ENCODE measurements at places on chromosomes 3 and 15.

GRCh38 chr3:130733236-130733875, 13.3 kb downstream of the PIK3R4 start:
- H3K4me3 ChIP-seq, result no peak overlapping the region
- DNase-seq, result no peak
- peaks cover 5% of the 10 kb centered on the region for H3K36me3 ChIP-seq
- H3K4me1 ChIP-seq, result no peaks in the 10 kb centered on the region

DNA sequence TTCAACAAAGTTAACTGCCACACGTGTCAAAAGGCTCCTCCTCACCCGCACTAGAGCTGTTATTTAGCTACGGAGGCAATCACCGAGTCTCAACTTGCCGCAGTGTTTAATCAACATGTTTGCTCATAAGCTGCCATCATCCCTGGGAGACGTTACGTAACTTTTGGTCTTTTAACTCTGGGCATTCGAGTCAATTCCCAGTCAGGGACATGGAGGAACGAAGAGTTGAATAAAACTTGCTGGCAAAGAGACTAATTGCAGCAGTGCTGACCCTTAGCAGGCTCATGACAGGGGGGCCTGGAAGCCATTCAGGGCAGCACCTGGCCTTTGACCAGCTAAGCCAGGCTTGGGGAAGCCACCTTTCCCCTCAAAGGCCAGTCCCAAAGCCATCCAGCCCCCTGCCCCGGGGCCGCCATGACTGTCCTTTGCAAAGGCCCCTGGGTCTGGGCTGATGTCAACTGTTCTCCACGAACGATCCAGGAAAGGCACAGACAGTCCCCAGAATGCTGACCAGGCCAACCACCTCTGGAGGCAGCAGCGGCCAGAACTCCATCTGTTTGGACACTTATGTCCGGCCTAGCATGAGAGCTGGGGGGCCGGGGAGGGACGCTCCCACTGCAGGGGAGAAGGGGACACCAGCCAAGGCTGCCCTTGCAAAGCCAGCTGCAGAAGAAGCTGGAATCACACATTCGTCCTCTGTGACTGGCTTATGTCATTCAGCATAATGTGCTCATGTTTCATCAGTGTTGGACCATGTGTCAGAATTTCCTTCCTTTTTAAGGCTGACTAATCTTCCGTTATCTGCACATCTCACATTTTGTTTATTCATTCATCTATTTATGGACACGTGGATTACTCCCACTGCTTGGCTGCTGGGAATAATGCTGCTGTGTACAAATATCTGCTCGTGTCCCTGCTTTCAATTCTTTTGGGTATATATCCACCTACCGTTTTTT, 43.7 kb downstream of the PCSK6 start:
- no peaks in the 10 kb centered on the region for H3K27me3 ChIP-seq
- DNase-seq, result no peak
- H3K36me3 ChIP-seq, result no peaks in the 10 kb centered on the region
- no peak overlapping the region for H3K4me3 ChIP-seq

- H3K4me3 ChIP-seq, result no peak overlapping the region
- no peaks in the 10 kb centered on the region for H3K36me3 ChIP-seq
- H3K27me3 ChIP-seq, result no peaks in the 10 kb centered on the region
These were observed 24.1 kb downstream of the FBLN2 start for GRCh38 chr3:13572926-13573623.

DNA sequence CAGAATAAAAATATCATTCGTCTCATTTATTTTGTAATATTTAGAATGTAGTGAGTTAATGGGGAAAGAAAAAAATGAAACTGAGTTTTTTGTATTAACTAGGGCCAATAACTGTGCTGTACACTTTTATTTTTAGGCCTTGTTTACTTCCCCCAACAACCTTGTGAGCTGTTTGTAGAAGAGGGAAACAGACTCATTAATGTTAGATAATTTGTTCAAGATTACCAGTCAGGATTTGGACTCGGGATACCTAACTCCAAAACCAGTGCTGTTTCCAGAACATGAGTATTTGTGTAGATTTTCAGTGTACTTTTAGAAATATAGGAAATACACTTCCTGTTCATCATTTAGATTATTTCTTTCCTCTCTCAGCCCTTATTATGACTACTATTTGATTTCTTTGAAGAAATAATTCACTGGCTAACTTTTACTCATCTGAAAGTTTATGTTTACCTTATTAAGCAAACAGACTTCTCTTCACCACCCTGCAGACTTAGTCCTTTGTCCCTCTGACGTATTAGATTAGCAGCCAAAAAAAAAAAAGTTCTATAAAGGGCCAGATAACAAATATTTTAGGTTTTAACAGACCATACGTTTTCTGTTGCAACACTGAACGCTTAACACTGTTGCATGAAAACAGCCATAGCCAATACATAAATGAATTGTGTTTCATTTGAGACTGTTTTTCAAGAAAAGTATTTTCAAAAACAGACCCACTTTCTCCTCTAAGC, 192.5 kb upstream of the CGNL1 start:
- peaks cover 6% of the 10 kb centered on the region for H3K4me1 ChIP-seq
- no peaks in the 10 kb centered on the region for H3K27me3 ChIP-seq
- no peak for DNase-seq
- H3K36me3 ChIP-seq, result no peaks in the 10 kb centered on the region
- no peak overlapping the region for H3K4me3 ChIP-seq

DNA sequence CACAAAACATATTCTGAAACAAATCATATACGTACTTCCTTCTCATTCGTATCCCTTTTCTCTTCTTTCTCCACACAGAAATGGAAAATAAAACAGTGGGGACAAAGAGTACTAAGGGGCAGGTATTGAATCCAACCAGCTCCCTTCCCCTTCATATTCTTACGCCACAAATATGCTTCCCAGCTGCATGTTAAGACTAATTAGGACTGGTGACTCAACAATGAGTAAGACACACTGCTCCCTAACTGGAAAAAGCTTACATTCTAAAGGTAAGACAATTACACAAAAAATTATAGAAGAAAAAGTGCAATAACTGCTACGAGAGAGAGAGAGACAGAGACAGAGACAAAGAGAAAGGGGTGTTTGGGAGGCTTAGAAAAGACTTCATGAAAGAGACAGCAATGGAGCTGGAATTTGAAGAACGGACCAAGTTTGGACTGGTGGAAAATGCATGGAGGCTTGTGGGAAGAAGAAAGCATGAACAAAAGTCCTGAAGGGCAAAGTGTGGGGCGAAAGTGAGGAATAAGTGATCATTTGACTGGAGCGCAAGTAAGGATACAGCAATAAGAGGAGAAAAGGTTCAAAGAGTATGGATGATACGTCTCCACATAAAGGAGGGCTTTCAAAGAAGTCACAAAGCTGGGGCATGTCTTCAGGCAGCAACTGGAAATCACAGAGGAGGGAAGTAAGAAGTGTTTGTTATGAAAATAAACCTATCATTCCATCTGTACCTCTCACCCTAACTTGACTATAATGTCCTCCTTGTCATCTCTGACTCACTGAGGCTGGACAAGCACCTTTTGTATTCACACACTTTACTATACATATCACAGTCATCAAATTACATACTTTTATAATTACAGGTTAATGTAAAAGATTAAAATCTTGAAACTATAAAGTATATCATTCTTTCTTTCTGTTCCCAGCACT, 49.2 kb downstream of the RYK start:
- peaks cover 7% of the 10 kb centered on the region for H3K36me3 ChIP-seq
- no peak for DNase-seq

- DNase-seq, result no peak
- H3K4me3 ChIP-seq, result no peak overlapping the region
- H3K27ac ChIP-seq, result no peak overlapping the region
- H3K27me3 ChIP-seq, result no peaks in the 10 kb centered on the region
- H3K4me1 ChIP-seq, result peaks cover 18% of the 10 kb centered on the region
- no peaks in the 10 kb centered on the region for H3K36me3 ChIP-seq
These were observed 15.4 kb downstream of the BCL2L10 start for GRCh38 chr15:52097180-52097579.
